ENCODE measurements at places on chromosomes 4 and X.

- no peak for DNase-seq
These were observed 24.1 kb downstream of the SEC31A start for GRCh38 chr4:82866706-82867385.

- DNase-seq = no peak
These were observed 83.0 kb upstream of the MAPK10 start for GRCh38 chr4:86442881-86443280.

- no peak for DNase-seq
These were observed 533.3 kb downstream of the TMA16 start for GRCh38 chr4:164027805-164028204.

- no peak for DNase-seq
These were observed 69.3 kb downstream of the MGST2 start for GRCh38 chr4:139734875-139735380.

- DNase-seq = no peak
These were observed 975.2 kb downstream of the FSTL5 start for GRCh38 chr4:161188578-161188977.

DNA sequence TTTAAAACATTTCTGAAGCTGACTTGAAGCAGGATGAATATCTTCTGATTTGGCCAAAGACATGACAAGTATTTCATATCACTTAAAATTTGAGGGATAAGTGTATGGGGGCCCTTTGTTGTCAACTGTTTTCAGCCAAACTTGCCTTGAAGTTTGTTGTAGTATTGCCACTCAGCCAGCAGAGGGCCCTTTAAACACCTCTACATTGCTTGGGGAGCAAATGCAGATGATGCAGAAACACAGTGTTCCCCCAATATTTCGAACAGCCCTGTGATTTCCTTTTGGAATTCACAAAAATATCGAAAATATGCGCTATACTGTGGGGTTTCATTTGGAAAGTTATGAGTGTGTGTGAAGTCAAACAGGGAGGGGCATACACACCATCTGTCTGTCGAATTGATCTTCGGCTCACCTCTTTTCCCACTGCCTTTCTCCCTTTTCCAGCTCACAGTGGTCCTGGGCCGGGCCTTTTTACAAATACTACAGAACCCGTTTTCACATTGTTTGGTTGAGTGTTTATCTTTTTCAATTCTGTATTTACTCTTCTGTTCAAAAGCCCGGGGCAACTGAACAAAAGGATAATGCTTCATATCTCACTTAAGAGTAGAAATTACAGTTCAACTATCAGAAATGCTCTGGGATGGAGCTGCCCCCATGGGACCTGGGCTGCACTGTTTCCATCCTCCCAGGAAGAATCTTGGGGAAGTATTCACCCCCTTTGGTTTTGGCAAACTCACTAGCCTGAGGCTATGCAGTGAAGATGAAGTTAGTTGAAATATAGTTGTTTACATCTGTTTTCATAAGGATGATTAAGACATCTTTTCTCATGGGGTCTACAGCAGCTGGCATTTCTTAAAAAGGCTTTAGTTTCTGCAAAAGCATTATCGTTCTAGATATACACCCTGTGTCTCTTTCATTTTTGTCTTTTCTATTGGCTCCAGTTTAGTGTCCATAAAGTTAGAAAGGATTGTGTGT lies 137.6 kb downstream of the EGF start:
- DNase-seq = peak; percentile 23

- peak; percentile 22 for DNase-seq
These were observed 313.4 kb upstream of the SLC7A11 start for GRCh38 chr4:138555584-138555983.

DNA sequence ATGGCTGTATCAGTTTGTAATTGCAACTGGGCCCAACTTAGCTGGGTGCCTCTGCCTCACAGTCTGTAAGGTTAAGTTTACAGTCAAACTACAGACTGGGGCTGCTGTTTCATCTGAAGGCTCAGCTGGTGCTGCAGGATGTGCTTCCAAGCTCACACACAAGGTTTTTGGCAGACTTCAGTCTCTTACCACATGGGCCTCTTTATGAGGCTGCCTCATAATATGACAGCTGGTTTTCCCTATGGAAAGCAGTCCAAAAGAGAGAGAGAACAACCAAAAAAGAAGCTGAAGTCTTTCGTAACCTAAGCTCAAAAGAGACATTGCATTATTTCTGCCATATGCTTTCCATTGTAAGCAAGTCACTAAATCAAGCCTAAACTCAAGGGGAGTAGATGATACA lies 271.7 kb downstream of the DCTD start:
- no peak for DNase-seq

- no peak for DNase-seq
These were observed 192.6 kb downstream of the PDGFC start for GRCh38 chr4:156779042-156779441.

DNA sequence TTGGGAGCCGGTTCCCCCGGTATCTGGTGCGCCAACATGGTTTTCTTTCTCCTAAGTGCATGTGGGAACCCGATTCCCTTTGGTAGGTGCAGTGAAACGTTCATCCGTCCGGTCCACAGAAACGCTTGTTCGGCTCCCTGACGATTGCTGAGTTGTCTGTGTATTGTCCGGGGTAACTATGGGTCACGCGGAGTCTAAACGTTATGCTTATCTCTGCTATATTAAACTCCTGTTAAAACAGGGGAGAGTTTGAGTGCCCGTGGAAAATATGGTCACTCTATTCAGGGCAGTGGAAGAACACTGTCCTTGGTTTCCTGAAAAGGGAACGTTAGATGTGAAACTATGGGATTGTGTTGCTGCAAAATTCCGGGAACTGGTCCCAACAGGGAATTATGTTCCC lies 32.4 kb upstream of the MGST2 start:
- no peak for DNase-seq

- no peak for DNase-seq
These were observed 30.7 kb downstream of the HS3ST1 start for GRCh38 chr4:11397819-11398610.

GRCh38 chrX:150693725-150694574 lies 754 bp downstream of the MTMR1 start:
- peak; percentile 84 for DNase-seq

DNA sequence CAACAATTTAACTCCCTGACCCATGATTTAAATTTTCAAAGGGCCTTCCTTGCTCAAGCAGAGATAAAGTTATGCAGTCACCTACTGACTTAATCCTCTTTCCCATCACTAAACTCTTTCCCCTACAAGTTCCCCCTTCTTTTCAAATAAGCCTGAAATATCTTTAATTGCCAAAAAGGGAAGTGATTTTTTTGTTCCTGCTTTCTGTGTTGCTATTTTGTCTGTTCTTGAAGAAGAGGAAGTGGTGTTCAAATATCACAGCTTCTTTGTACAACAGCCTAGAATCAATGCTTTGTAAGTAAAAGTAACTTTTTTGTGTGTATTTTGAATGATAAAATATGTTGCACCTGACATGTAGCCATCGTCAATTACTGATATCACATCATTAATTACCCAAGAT lies 595.9 kb downstream of the CENPC start:
- DNase-seq = no peak

DNA sequence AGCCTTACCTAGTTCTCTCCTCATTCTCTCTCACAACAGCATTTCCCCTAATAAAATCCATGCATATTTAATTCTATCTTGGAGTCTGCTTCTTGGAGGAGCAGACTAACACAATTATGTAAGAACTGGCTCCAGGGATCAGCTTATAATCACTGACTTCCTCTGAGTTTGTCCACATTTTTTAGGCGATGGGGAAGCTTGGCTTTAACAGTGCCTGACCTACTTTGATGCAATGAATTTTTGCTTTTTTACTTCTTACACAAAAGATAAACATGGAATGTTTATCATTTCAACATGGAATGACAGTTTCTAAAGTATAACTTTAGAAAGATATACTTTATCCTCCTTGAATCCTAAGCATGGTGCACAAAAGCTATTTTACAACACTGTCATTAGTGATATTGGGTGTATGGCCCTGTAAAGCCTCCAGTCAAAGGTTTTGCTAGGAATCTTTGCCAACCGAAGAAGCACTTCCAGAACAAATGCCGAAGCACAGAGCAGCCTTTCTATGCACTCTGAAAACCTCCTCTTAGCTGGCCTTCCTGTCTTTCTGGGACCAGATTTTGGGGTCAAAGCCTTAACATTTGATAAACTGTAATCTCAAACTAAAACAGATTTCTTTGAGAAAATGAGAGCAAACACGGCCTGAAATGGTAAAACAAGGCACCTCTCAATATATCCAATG lies 736 bp downstream of the BDH2 start:
- no peak for DNase-seq

- no peak for DNase-seq
These were observed 205.2 kb upstream of the CASK start for GRCh38 chrX:42128587-42128986.

DNA sequence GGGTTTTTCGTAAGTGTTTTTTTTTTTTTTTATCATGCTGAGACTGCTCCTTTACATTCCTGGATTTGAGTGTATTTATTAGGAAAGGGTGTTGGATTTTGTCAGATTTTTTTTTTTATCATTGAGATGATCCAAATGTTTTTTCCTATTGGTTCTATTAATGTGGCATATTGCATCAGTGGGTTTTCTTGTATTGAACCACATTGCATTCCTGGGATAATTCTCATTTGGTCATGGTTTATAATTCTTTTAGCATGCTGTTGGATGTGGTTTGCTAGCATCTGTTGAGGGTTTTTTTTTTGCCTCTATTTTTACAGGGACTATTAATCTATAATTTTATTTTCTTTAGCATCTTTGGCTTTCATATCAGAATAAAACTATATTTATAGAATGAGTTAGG lies 28.8 kb downstream of the COL4A5 start:
- DNase-seq = no peak

DNA sequence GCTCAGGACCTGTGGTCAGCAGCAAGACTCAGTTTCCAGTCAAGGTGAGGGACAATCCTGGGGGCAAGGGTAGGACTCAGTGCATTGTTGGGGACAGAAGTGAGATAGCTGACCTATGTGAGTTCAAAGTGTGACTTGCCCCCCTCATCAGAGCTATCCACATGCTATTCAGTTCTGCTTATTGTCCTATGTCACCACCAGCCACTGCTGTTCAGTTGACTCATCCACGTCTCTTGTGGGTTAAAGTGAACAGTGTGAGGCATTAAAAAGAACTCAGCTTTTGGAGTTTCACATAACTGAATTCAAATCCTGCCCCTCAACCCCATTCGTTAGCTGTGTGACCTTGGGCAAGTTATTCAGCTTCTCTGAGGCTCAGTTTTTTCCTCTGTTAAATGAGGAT lies 4.4 kb upstream of the APLN start:
- no peak for DNase-seq

DNA sequence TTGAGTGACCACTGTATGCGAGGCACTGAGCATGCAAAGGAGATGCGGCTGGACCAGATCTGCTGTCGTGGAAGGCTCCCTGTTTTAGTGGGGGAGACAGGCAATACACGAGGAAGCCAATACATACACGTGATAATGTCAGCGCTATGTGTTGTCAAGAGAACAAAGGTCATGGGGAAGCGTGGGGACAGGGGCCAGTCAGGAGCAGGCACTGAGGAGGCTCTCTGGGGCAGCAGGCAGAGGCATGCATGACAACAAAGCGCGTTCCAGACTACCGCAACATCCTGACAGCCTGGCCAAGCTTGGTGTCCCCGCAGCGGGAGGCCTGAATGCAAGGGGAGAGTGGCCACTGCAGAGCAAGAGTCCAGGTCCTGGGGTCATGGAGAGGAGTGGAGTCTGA lies 61.9 kb downstream of the DCTD start:
- no peak for DNase-seq

- no peak for DNase-seq
These were observed 181.6 kb downstream of the NAF1 start for GRCh38 chr4:162985131-162985530.

DNA sequence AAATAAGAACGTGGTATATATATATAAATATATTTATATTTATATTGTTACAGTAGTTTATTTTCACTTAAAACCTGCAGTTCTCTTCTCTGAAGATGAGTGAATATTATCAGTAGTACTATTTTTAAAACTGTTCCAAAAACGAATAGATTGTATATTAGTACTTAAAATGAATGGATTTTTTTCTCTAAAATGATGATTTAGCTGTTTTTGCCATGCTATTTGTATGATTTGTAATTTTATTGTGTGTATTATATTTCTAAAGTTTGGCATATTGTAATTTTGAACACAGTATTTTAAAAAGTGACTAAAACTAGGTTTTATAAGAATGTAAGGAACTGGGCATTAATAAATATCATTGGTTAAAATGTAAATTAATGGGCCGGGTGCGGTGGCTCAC lies 22.0 kb downstream of the TRAPPC11 start:
- DNase-seq = no peak
